ENCODE measurements at places on chromosomes 2 and 18.

GRCh38 chr2:174025271-174026121 lies 60.3 kb upstream of the SP3 start:
- no peak for DNase-seq

GRCh38 chr2:239869272-239870155 lies 155.6 kb downstream of the NDUFA10 start:
- DNase-seq, result no peak

GRCh38 chr2:71839826-71840225 lies 307.8 kb downstream of the CYP26B1 start:
- no peak for DNase-seq

DNA sequence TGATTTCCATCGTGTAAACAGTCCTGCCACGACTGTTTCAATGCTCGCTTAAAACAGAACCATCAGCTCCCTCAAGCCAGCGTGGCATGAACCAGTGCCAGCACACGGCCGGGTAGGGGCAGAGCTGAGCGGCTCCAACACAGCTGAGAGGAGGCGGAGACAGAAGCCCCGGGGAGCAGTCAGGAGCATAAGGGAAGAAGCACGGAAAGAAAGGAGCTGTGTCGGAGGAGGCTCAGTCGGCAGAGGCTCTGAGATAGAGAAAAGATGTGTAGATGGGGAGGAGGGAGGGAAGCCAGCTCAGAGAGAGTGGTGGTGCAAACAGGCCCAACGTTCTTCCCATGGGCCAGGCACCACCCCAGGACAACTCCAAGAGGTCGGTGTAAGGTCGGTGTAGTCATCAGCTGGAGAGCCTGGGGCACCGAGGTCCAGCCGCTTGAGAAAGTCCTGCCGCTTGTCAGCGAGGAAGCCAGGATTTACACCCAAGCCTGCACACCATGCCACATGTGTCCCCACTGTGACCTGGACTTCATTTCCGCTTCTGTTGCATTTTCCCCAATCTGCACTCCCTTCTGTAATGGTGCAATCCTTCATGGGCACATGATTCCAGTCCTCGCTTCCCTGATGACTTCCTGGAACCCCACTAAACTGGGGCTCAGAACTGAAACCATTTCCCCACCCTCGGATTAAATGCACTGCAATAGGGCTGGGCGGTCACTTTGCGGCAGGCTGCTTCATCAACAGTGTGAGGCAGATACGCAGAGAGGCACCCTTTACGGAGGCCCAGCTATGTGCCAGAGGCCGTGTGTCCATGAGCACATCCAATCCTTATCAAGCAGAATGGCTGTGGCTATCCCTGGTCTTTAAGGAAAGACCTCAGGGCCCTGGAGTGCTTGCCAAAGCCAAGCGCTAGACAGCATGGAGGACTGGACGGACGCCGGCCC lies 43.5 kb downstream of the CYP27C1 start:
- no peak for DNase-seq

DNA sequence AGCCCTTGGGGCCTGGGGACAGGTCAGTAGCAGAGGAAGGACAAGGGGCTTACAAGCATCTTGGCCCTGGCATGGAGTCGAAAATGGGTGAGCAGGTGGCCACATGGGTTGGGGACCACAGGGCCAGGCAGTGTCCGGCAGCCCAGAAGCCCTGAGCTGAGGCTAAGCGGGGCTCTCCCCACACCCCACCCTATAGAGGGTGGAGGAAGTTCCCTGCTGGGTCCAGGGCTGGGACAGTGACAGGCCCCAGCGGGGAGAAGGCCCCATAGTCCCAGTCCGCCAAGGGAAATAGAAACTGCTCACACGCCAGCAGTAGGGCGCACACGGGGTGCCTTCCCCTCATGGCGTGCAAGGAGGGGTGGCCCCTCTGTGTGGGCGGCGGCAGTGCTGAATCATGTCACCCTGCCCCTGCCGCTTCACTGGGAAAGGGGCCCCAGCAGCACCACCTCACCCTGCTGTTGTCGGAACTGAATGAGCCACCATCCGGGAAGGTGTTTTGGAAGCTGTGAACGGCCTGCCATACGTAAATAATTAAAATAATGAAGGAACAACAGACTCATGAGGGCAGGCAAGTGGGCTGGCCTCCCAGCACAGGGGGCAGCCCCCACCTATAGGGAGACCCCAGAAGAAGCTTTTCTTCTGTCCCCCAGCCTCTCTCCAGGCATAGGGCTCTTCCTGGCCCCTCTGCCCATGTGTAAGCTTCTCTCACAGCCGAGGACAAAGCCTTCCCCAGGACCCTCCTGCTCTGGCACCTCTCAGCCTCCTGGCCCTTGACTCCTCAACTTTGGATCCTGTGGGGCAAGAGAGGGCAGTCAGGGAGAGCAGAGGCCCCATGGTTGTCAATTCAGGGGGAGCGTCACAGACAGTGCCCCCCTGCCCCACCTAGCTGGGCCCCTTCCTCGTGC lies 12.7 kb upstream of the DUSP2 start:
- DNase-seq, result peak; percentile 61

DNA sequence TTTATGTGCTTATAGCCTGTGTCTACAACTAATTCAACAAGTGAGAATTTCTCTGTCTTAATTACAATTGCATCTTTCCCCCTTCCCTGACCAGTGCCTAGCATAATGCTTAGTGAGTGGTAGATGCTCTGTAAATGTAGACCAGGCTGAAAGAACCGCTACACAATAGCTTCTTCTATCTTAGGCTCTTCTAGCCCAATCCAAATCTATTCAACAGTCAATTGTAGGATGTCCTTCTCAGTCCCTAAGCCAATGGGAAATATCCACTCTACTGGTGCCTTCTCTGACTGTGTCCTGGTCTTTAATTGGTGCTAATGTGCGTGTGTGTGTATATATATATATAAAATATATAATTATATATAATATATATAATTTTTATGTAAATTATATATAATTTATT lies 34.1 kb upstream of the GCC2 start:
- no peak for DNase-seq

DNA sequence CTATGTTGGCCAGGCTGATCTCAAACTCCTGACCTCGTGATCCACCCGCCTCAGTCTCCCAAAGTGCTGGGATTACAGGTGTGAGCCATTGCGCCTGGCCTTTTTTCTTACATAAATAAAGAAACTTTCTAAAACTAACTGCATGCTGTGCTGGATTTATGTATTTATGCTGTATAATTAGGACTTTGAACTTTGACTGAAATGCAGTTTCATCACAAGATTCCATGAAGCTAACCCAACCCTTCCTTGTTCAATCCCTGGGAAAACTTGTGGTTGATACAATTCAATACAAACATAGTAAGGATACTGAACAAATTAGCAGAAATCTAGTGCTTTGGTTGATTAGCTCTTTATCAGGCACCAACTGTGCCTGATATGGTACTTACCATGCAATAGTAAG lies 20.9 kb upstream of the SLC35F5 start:
- no peak for DNase-seq

GRCh38 chr2:70785137-70785911 lies 5.1 kb downstream of the FIGLA start:
- DNase-seq, result no peak

DNA sequence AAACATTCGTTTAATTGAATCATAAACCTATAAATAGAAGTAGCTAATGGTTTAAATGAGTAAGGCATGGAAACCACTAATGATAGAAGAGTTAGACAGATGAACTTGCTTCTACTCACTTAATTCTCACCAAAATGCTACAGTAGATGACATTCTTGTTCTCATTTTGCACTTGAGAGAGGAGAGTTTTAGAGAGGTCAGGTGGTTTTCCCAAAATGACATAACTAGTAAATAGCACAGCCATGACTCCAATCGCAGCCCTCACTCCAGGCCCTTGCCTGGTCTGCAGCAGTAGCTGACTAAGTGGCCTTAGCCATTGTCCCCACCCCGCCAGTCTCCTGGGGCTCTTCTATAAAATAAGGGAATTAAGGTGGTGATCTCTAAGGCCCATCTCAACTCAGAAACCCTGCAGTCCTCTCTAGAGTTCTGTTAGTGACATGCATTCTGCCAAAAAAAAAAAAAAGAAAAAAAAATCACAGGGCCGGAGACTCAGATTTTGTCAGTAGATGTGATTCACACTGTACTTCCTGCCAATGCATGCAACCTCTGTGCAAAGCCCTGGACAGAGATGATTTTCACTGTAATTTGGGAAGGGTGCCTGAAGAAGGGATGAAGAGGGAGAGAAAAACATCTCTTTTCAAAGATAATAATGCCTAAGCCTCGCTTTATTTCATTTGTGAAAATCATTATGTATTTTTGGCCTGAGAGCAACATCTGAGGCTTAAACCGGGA lies 221.8 kb downstream of the ANAPC1 start:
- no peak for DNase-seq

DNA sequence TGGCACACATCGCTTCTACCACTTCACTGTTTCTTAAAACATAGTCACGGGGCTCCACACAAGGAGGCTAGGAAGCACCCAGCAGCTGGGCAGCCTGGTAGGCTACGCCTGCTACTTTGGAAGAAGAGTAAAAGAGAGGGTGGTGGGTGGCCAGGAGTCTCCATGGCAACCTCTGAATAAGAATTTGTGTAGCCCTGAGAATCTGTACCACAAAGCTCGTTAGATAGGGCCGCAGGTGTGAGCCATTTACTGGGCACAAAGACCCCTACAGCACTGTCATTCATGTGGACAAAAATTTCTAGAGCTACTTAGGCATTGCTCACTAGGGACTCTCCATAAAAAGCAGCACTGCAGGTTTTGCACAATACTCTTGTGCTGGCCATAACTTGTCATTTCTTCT lies 166.4 kb upstream of the MSH6 start:
- DNase-seq, result no peak

Measured in T-helper 22 cell (primary cell).